ENCODE measurements at places on chromosomes 6 and 20.
A peak's percentile ranks its signal among the peaks of the same experiment; 100 is the strongest.

DNA sequence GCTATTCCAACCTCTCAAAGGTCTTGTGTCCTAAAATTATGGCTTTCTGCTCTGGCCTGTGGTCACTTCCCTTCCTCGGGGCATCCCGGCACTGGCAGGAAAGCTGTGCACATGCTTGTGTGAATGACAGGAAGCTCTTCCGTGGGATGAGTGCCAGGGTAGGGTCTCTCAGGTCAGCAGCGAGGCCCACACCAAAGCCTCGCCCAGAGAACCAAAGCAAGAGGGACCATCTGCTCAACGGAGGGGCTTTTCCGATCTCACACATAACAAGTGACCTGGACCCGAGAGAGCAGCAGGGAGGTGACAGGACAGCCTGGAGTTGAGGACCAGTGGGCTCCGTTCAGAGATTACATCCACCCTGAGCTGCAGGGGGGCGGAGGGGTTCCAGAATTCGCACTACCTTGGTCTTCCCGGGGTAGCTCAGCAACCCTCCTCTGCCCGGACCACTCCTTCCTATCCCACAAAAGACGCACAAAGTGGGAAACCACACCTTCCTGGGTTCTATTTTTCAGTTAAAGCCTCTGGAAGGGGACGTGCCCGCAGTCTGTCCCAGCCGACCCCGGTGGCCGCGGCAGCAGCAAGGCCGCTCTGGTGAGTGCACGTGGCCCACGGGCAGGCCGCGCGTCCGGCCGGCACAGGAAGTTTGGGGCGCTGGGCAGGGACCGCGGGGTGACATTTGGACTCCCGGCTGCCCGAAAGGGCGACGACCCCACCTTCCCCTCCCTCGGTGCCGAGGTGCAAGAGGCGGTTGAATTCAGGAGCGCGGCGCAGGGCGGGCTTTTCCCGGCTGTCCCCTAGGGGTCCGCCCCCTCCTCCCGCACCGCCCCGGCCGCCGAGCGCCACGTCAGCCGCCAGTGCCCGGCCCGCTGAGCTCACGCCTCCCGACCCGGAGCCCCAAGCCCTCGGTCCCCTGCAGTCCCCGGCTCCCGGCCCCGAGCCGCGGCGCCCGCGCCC is 988 bp downstream of the TXNDC5 start:
- peak; percentile 61 for DNase-seq

DNA sequence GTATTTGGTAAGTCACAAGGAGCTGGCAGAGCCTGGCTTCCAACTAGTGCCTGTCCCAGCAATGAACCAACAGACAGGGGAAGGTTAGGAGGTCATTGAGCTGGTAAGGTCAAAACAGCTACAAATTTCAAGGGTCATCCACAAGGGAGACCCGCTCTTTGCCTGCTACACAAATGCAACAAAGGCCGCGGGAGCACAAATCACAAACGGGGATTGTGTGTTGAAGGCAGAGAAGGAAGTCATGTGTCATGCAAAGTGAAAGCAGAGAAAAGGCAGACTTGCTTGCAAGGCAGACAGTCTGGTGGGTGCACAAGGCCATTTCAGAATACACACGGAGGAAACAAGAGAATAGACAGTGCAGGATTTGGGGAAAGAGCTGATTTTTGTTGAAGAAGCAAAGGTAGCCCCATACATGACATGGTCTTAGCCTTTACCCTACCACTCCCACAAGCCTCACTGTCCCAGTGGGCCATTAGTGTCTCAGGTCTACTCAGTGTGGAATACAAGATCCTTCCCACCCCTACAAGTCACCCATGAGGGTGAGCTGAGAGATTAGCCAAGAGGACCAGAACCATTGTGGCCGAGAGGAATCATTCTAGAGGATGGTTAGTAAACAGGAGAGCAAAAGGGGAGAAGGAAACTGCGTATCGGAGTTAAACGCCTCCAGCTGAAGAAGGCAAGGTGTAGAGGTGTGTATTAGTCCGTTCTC is 18.1 kb upstream of the SAMHD1 start:
- no peak for DNase-seq

- peak; percentile 73 for DNase-seq
These were observed 131.2 kb upstream of the BTN3A2 start for GRCh38 chr6:26233649-26234420.

- DNase-seq = no peak
These were observed 44.7 kb upstream of the ECI2 start for GRCh38 chr6:4179960-4180651.

DNA sequence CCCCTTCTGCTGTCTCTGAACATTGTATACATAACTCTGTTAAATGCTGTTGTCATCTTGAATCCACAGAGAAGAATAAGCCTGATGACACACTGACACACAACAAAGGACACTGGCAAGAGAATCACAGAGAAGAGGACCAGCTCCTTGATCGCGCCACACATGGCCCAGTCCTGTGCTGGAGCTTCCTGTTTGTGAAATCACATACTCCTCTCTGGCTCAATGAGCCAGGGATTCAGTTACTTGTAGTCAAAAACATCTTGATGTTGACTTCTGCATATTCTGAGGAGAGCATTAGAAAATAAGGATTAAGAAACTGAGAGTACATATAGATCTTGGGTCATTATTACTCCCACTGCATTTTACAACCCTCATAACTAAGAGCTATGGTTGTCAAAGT is 100.1 kb downstream of the EPB41L2 start:
- DNase-seq = no peak

DNA sequence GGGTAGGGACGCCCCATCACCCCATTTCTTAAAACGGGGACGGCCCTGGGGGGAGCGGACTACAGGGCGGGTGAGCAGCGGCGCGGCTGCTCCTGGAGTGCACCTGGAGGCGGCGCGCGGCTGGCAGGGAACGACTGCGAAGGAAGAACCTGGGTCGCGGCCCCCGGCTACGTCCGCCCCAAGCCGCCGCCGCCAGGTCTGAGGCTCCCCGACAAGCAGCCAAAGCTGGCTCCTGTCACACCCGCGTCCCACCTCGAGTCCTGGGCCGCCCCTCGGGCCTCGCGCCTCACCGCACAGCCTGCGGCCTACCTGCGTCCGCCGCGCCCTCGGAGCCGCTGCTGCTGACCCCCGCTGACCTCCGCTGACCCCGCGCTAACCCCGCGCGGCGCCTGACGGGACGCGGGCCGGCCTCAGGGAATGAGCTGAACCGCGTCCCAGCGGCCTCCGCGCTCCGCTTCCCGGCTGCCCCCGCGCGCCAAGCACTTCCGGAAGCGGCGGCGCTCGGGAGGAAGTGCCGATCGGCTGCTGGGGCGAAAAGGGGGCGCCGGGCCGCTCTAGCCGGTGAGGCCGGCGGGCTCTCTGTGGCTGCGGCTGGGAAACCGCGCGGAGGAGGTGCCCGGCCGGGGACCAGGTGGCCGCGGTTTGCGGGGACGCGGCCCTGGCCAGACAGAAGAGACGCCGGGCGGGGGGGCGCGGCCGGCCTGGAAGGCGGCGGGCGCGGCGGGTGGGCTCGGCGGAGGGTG is at the start of the genes ARFRP1 and ZGPAT:
ARFRP1 (minus strand) TSS at position 419 of the 743 bp plus-strand sequence. CDS start 885 bp downstream, outside the sequence.
ZGPAT (plus strand) TSS at position 482 of the 743 bp plus-strand sequence. CDS start 542 bp downstream, outside the sequence.
- DNase-seq = peak; percentile 87

GRCh38 chr6:68094070-68094469 is 541.0 kb upstream of the ADGRB3 start:
- no peak for DNase-seq

- no peak for DNase-seq
These were observed 129.0 kb downstream of the SOX4 start for GRCh38 chr6:21722510-21722909.

GRCh38 chr6:125546841-125547251 is 202.6 kb upstream of the HEY2 start:
- no peak for DNase-seq

DNA sequence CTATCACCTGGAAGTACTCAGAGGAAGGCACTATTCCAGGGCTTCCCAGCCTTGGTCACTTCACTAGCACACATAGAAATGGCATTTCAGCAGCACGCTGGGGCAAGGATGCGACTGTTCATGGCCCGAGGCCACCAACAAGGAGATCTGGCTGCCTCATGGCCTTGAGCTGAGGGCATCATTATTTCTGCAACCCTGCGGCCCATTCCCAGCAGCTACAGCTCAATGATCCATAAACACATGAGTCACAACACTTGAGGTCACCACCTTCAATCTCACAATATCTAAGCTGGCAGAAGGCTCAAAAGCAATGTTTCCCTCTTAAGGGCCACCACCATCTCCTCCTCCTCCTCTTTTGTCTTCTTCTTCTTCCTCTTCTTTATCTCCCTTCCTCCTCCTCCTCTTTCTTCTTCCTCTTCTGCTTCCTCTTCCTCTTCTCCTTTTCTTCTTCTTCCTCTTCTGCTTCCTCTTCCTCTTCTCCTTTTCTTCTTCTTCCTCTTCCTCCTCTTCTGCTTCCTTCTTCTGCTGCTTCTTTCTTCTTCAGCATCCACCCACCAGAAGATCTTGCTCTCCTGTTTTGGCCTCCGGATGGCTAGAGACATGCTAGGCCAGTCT is 382.9 kb upstream of the CNR1 start:
- DNase-seq = no peak

DNA sequence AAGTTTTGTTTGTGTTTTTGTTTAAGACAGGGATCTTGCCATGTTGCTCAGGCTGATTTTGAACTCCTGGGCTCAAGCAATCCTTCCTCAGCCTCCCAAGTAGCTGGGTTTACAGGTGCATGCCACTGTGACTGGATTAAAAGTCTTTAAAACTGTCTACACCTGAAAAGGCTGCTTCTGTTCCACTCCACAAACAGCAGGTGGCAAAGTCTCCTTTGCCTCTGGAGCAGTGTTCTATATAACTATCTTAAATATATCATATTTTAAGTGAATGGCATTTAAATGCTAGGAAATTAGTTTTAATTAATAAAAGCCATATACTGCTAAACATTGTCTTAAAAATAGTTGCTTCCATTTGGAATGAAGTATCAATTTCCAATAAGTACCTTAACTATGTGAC is 89.2 kb upstream of the BCLAF1 start:
- DNase-seq = no peak

DNA sequence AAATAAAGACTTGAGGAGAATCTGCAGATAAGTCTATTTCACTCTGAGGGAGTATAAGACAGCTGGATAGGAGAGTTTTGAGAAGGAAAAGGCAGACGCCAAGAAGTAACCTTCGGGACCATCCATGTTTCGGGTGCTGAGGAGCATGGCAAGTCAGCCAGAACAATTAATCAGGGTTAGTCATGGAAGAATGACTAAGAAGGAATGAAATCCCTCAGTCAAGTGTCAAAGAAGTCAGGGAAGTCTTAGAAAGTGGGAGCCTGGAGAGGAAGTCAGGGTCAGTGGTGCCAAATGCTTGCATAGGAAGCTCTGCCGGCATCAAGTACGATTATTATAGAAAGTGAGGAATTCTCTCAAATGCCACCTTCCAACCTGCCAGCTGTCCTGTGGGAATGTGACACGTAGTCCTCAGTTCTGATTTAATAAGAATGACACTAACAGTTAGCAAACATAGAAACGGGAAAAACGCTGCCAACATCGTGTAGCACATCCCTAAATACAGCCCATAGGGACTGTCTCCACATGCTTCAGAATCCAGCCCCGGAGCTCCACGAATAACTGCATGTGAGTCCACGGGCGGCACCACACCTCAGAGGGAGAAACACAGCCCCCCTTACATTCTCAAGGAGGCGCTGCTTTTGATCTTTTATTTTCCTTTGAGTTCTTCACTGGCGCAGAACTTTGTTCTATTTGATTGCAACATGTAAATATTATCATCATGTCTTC is 602.7 kb downstream of the PRKN start:
- DNase-seq = no peak

DNA sequence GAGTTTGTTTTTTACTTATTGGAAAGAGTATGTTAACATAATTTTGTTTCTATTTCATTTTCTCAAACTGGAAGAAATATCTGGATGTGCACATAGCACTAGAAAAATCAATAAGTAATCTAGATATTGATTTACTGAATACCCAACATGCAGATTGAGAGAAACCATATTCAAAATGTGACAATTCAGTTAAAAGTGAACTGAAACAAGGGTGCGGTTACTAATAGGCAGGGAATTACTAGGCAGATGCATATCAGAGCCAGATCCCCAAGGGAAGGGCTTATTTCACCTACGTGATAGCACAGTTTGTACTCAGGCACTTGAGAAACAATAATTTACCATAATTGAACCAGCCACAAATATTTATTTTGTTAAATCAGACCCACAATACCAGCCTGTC is 493.1 kb upstream of the FLRT3 start:
- peak; percentile 11 for DNase-seq

GRCh38 chr6:143236151-143236798 is 175.6 kb downstream of the AIG1 start:
- no peak for DNase-seq

DNA sequence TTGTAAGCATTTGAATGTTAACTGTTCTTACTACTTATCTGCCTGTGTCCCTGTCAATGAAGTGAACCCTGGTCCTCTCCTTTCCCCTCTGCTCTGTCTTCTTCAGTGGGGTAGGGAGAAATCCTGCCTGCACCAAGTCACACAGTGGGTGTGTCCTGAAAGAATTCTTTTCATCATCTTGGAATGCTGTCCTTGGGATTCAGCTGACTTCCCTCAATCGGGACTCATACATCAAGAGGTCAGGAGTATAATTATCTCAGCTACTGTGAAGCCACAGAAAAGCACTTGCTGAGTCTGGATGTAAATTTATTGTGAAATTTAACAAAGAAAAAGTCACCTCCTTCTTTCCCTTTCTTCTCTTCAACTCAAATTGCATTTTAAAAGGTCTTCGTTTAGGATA is 328.5 kb downstream of the SOX4 start:
- DNase-seq = no peak

- no peak for DNase-seq
These were observed 57.4 kb upstream of the SASH1 start for GRCh38 chr6:148285205-148285604.

DNA sequence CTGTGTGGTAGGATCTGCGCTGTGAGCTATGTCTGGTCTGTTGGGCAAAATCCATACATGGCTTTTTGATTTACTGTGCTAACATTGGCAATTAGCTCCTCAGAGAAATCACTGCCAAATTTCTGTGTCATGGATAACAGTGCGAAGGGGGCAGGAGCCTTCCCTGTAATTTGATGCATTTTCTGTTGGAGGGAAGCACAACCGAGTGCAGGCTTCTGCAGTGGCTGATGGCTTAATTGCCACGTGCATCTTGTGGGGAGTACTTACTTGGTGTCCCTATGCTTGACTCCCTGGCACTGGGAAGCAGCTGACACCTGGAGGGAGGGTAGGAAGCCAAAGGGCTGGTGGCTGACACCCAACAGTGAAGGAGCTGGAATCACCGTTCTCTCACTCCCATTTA is 99.3 kb upstream of the PROKR2 start:
- DNase-seq = no peak

GRCh38 chr6:100304575-100304974 is 160.1 kb downstream of the SIM1 start:
- no peak for DNase-seq

DNA sequence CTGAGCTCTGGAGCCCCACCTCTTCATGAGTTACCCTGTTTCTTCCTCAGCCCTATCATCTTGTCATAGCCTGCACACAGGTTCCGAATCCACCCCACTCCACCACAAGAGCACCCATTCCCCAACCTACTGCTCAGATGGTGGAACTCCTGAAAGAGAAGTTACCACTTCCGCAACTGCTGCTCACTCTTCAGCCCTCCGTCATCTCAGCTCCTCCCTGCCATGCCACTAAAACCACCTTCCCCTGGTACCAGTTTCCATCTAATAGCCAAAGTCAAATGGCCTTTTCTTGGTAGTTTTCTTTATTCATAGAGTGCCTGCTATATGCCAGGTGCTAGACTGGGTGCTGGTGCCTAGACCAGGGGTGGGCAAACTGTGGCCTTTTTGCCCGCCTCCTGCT is 3.9 kb downstream of the RAB22A start:
- DNase-seq = no peak

Data from germinal center (tissue), 1 donor.